ENCODE measurements at places on chromosomes 1 and 21.
A peak's percentile ranks its signal among the peaks of the same experiment; 100 is the strongest.

- DNase-seq: peak; percentile 90
Measured at GRCh38 chr1:36553591-36554322, 71.0 kb upstream of the CSF3R start.

DNA sequence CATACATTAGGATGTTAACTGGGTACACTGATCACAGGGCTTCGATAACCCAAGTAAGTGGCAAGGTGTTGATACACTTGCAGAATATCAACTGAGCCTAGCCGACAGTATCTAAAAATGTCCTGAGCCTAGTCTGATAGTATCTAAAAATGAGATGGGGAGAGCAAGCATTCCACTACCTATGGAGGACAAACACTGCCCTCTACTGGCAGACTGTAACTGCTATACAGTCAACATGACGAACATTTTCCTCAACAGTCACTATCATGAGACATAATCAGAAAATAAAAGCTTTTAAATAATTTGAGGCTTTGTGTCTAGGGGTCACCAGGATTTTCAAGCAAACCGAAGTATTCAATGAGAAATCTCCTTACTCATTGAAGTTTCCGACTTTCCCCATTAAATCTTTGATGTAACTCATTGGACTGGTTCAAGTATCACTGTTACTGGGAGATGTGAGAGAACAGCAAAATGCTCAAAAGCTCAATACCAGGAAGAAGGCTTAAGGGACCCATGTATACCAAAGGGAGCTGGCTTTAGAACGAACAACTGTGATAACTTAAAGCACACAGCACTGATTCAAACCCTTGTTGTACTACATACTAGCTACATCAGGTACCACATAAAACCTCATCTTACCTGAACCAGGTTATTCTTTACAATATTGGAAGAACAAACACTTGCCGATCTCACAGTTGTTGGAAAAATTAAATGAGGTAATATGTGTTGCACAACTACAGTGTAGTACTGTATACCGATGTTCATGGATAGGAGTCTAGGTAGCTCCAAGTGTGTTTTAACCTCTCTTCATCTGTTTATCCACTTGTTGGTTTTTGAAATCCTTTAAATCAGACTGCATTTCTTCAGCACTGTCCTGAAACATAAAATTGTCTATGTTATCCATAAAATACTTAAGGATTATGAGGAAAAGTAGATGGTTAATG lies 31.1 kb upstream of the SLC45A3 start:
- DNase-seq: peak; percentile 45

GRCh38 chr1:30469426-30469825 lies 254.0 kb downstream of the MATN1 start:
- no peak for DNase-seq

- DNase-seq: peak; percentile 37
Measured at GRCh38 chr1:13699510-13699909, 478 bp upstream of the PRDM2 start.

DNA sequence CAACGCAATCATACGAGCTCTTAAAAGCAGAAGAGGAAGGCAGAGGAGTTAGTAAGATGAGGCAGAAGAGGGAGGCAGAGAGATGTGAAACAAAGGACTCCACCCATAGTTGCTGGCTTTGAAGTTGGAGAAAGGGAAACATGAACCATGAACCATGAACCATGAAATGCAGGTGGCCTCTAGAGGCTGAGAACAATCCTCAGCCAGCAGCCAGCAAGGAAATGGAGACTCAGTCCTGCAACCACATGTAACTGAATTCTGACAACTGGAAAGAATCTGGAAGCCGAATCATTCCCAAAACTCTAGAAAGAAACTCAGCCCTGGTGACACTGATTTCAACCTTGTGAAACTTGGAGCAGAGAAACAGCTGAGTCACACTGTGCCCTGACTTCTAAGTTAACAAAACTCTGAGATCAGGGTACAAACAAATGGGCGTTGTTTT lies 10.1 kb downstream of the DIPK1A start:
- no peak for DNase-seq

- DNase-seq: no peak
Measured at GRCh38 chr1:211145944-211146343, 12.0 kb upstream of the KCNH1 start.

DNA sequence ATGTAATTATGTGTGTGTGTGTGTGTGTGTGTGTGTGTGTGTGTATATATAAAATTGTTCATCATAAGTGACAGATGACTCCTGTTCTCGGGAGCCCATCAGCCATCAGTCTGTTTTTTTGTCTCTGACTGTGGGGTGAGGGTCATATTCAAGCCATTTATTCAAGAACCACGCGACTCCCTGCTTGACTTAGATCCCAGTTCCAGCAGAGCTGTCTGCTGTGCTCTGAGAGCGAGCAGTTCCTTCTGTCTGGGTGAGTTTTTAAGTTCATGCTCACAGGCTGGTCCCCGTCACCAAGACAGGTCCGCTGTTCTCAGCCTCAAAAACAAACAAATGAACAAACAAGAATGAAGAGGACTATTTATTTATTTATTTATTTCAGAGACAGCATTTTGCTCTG lies 18.3 kb upstream of the NPPB start:
- no peak for DNase-seq

Data from H9 (cell line).